Heart left ventricle (tissue), 16 donors: ENCODE measurements at places on chromosomes 5 and 9.

DNA sequence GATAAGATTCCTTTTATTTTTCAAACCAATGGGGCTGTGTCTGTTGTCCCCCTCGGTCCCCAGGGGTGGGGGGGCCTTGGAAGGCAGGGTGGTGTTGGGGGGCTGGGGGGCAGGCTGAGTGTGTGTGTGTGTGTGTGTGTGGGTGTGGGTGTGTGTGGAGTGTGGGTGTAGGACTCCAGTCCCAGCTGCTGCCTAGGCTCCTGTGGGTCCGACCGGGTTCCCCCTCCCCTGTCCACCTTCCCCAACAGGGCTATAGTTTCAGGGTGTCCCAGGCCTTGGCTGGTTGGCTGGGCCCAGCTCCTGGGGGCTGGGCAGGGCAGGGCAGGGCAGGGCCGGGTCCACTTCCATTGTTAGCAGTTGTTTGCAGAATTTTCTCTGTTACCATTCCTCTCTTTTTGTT is 2.1 kb upstream of the NFX1 start:
- peak; percentile 10 for DNase-seq

GRCh38 chr9:94018628-94019027 is 63.5 kb upstream of the BARX1 start:
- no peak for DNase-seq

- peak; percentile 40 for DNase-seq
Observed at GRCh38 chr9:13898957-13899356, 415.0 kb downstream of the NFIB start.

DNA sequence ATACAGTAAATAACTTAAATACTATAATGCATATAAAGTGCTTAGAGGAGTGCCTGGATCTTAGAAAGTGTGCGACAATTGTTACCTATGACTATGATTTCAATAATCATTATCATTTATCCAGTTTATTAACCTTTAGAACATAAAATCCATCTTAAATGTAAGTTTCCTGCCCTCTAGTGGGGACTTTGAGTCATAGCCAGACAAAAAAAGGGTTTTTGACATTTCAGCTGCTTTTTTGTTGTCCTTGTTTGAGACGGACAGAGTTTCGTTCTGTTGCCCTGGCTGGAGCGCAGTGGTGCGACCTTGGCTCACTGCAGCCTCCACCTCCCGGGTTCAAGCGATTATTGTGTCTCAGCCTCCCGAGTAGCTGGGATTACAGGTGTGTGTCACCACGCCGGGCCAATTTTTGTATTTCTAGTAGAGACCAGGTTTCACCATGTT is 9.7 kb upstream of the C9orf152 start:
- no peak for DNase-seq

DNA sequence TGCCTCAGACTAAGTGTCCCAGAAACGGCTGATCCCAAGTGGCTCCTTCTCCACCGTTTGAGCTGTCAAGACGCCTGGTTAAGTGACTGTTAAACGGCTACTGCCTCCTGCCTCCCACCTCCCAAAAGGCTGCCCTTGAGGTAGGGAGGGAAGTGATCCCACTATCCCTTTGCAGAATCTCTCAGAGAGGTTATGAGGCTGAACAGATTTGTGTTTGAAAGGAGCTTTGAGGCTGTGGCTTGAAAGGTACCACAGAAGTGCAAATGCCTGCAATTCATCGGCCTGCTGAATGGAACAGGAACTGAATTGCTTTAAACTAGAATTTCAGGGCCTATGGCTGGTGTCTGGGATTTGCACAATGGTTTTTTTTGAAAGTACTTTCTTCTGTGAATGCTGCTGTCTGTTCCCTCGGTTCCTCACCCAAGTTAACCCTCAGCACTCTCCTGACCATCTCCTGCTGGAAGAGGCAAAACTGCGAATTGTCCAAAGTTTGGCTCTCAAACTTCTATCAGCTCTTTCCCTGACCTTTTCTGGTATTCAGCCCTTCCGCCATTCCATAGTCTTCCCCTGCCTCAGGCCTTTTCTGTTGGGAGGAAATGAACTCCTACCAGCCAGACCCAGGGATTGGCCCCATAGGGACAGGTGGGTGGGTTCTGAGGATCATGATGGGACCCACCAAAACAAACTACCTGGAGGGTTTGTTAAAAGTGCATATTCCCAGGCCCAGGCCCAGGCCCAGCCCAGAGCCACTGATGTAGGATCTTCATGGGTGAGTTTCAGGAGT is 453.3 kb downstream of the KDM4C start:
- no peak for DNase-seq

- peak; percentile 10 for DNase-seq
Observed at GRCh38 chr5:147805030-147805454, 22.5 kb upstream of the JAKMIP2 start.

DNA sequence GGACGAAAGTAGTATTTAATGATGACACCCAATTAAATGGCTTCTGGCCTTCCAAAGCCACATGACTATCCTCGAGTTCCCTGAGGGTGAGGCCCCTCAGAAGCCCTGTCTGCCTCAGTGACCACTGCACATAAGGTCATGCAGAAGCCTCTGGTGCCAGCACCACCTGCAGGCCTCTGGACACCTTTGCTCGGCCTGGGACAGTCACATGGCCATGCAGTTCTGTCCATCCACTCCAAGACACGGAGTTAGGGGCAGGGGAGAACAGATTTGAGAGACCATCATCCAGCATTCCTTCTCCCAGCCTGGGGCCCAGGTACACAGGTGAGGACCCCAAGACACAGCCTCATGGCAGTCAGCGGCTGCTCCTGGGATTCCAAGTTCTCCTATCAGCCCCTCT is 145.0 kb downstream of the ROR2 start:
- no peak for DNase-seq

GRCh38 chr5:2381861-2382260 is 369.6 kb downstream of the IRX2 start:
- DNase-seq: no peak

GRCh38 chr9:137453643-137454081 is 5.5 kb downstream of the NSMF start:
- DNase-seq: peak; percentile 82

DNA sequence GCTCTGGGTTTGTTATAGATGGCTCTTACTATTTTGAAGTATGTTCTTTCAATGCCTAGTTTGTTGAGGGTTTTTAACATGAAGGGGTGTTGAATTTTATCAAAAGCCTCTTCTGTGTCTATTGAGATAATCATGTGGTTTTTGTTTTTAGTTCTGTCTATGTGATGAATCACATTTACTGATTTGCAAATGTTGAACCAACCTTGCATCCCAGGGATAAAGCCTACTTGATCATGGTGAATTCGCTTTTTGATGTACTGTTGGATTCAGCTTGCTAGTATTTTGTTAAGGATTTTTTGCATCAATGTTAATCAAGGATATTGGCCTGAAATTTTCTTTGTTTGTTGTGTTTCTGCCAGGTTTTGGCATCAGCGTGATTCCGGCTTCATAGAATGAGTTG is 25.5 kb downstream of the CCDC180 start:
- DNase-seq: no peak

DNA sequence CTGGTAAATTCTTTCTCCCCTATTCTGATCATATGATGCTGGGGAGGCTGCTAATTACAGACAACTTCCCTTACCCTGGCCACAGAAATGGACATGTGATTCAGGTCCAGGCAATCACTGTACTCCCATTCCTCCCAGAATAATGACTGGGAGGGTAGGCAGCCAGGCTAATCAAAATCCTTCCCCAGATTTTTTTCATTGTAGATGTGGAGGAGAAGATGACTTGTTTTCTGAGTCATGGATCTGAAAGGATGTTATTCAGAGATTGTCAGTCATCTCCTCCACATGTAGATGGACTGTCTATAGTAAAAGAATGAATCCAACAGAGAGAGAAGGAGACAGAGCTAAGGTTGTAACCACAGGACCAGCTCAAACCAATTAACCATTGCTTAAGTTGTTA is 123.9 kb upstream of the PUM3 start:
- DNase-seq: no peak

DNA sequence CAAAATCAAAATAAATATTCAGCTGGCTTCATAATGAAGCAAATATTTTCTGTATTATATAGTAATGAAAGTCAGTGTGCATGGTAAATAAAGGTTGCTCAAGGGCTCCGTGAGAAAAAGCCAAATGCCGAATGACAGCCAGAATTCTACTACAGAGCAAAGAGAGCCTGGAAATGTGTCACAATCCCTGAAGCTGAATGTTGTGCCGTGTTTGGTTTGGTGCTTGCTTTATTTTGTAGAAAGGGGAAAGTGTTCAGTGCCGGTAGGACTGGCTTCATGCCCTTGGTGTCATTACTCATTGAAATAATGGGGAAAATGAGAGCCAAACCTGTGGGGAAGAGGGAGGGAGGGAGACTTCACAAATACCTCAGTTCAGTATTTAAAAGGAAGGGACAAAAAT is 26.8 kb upstream of the ADAMTSL1 start:
- DNase-seq: no peak

DNA sequence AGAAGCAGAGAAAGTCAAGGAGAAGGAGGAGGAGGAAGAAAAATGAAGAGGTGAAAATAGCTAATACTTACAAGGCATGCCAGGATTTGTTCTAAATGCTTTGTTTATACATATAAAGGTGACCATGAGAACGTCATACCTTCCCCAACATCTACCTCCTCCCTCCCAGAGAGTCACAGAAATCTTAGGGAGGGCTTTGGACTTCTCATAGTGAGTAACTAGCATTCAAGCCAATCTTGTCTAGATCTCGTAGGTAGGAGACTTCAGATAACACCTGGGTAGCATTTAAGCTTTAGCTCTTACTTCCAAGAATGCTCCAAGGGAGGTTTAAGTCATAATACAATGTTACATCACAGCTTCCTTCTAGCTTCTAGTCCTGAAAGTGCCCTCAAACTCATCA is 36.5 kb upstream of the GPBP1 start:
- no peak for DNase-seq

GRCh38 chr5:60671899-60672692 is 27.9 kb downstream of the DEPDC1B start:
- no peak for DNase-seq

GRCh38 chr9:96646081-96646991 is 8.8 kb downstream of the PRXL2C start:
- no peak for DNase-seq

GRCh38 chr9:125513668-125514413 is 193.2 kb downstream of the MAPKAP1 start:
- peak; percentile 54 for DNase-seq

DNA sequence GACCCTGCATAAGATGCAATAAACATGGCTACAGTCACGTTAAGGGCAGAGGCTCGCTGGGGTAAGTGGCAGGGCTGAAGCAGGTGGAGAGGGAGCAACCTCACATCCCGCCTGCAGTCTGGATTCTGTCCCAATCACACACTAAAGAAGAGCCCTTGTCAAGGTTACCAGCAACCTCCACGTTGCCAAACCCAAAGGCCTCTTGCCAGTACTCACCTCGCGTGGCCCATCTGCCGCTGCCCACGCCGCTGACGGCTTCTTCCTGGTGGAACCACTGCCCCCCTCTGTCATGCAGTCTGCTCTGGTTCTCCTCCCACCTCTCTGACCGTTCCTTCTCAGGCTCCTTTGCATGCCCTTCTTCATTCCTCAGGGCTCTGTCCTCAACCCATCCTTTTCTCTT is 8.8 kb downstream of the AQP7 start:
- DNase-seq: peak; percentile 52

- DNase-seq: no peak
Observed at GRCh38 chr5:91277840-91278239, 105.3 kb downstream of the ARRDC3 start.

DNA sequence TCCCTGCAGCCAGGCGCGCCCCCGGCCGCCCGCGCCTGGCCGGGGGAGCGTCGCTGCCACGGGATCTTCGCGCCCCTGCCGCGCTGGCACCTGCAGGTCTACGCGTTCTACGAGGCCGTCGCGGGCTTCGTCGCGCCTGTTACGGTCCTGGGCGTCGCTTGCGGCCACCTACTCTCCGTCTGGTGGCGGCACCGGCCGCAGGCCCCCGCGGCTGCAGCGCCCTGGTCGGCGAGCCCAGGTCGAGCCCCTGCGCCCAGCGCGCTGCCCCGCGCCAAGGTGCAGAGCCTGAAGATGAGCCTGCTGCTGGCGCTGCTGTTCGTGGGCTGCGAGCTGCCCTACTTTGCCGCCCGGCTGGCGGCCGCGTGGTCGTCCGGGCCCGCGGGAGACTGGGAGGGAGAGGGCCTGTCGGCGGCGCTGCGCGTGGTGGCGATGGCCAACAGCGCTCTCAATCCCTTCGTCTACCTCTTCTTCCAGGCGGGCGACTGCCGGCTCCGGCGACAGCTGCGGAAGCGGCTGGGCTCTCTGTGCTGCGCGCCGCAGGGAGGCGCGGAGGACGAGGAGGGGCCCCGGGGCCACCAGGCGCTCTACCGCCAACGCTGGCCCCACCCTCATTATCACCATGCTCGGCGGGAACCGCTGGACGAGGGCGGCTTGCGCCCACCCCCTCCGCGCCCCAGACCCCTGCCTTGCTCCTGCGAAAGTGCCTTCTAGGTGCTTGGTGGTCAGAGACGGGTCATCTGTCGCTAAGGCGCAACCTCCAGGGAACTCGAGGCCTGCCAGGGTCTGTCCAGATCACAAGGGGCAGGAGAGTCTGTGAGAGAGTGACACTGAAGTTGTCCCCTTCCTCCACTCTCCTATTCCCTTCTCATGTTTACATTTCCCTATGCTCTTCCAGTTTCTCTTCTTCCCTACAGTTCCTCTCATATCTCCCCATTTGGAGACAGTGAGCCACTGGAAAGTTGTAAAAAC is 1.3 kb downstream of the GPR150 start:
- peak; percentile 14 for DNase-seq

DNA sequence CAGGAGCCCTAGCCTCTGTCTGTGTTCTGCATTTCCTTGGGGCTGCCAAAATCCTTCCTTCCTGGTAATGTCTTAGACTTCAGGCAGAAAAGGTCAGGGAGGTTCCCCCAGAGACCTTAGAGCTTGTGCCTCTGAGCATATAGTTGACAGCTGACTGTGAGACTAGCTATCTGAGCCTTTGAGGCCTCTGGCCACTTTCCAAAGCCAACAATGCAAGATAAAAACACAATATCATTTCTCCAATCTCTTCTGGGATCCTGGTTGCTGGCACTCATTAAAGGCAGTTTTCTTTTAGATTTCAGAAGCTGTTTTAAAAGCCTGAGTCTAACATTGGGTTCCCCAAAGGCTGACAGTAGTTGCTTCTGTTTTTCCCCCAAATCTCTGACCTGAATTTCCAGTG is 13.2 kb upstream of the GLRA1 start:
- DNase-seq: no peak

DNA sequence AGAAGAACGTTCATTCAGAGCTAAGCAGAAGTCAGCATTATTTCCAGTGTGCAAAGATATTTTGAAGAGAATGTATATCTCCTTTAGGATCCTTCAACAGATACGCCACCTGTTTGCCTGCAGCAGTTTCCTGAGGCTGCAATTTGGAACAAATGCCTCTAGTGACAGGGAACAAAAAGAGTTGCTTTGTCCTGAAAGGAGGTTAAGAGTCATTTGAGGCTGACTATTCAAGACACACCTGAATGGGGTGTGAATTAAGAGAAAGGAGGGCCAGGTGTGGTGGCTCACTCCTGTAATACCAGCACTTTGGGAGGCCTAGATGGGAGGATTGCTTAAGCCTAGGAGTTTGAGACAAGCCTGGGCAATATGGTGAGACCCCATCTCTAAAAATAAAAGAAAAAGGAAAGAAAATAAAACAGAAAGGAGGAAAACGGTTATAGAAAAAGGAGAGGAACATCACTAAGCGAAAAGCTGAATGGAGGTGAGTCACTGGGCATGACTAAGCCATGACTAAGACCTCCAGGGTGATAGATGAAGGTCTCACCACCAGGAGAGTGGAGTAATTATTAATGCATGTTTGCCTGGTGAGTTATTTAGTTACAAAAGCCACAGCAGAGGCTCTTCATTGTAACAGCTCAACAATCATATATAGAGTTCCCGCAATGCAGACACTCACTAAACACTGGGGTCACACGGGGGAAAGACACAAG is 255.2 kb upstream of the TNC start:
- DNase-seq: no peak

- no peak for DNase-seq
Observed at GRCh38 chr5:59577485-59577884, 316.0 kb downstream of the PDE4D start.
